ENCODE measurements at places on chromosomes 2 and 18.

DNA sequence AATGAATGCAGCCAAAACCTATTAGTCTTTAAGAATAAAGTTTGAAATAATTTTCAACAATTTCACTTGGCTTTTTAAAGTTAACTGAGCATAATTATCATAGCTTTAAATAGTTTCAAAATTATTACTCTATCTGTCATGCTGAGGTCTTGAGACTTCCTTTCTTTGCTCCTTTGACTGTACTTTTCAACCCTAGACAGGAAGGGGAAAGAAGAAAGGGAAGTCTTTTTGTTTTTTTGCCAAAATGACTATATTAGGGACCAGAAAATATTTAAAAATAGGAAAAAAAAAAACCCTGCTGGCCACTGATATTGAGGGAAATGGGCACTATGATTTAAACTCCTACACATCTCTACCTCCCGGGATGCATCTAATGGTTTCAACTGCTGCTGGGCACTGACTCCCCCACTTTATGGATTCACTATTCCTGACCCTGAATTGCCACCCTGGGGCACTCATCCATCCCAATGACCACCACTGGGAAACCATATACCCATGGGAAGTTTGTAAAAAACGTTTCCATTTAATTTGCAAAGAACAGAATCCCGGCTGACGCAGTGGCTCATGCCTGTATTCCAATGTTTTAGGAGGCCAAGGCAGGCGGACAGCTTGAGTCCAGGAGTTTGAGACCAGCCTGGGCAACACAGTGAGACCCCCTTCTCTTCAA is 50.5 kb downstream of the GAREM1 start:
- DNase-seq: no peak

DNA sequence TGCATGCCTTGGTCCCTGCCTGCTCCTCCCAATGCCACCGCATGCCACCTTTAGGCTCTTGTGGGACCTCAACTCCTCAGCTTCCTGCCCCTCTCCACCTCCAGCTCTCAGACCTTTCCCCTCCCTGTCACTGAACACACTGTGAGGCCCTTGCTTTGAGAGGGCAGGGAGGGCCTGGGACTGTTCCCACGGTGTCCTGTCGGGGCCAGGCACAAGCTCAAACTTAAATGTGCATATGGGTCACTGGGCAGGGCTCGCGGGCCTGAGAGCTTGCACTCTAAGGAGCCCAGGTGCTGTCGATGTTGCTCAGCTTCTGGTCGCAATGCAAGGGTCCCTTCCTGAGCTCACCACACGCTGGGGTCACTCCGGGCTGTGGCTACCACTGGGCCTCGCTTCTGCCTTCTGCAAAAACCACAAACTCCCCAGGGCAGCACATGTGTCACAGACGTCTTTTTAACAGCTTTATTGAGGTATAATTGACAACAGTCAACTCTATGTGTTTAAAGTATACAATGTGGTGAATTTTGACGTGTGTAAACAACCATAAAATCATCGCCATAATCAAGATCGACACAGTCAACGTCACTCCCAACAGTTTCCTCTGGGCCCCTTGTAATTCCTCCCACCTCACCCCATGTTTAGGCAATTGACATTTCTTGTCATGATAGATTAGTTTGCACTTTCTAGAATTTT is 11.9 kb upstream of the B3GNT7 start:
- no peak for DNase-seq

DNA sequence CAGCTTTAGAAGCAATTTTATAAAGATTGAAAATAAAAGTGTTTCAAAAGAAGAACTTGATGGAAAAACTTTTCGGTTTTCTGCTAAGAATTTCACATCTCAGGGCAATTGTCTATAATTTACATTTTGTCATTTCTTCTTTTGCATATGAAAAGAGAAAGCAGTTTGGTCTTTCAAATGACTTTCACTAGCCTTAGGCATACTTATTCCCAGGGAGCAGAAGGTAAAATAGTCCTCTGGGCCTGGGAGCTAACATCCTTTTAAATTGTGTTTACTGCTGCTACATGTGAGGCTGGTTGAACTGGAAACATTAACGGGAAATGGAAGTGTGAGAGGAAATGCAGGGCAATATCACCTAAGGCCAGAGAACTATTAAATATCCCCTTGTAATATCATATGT is 37.1 kb downstream of the MYO3B start:
- DNase-seq: no peak

GRCh38 chr2:237727363-237727762 is 71.2 kb upstream of the RBM44 start:
- DNase-seq: no peak

All from HCT116 (cell line).